ENCODE measurements at places on chromosomes 2 and 18. TPM values are rescaled to one million over a fixed set of nuclear protein-coding genes. Genes with fewer than 3 reads are reported as not detected.

KIF1A gene
- total RNA-seq: 2.5 TPM

ZNF2 gene
- 4.0 TPM for total RNA-seq

LYPD1 gene
- total RNA-seq: 8.9 TPM

GRCh38 chr18:67292814-67293213 is 223.7 kb downstream of the DSEL start:
- no peak for DNase-seq

GRCh38 chr2:242031481-242032019 is 162.0 kb downstream of the RTP5 start:
- DNase-seq: no peak

GRCh38 chr18:12651651-12652050 is 6.3 kb downstream of the SPIRE1 start:
- no peak for DNase-seq
